ENCODE measurements at places on chromosomes 1 and 21. TPM values are rescaled to one million over a fixed set of nuclear protein-coding genes. Genes with fewer than 3 reads are reported as not detected.
A peak's percentile ranks its signal among the peaks of the same experiment; 100 is the strongest.

- no peak for DNase-seq
Measured at GRCh38 chr1:181185461-181185860, 97.0 kb downstream of the IER5 start.

DNA sequence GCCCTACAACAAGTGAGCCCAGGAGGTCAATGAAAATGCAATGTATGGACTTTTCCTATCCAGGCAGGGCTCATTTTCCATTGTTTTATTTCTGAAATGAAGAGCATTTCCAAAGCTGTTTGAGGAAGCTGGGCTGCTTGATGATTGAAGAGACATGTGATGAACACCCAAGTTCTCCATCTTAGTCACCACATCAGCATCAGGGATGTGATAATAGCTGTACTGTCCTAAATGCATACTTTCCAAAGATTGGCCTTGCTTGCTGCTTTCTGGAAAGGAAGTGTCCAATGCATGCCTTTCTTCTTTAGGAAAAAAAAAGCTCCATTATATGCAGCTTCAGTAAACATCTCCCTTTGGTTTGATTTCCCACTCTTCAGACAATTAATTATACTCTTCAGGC lies 425.9 kb upstream of the RUNX1 start:
- no peak for DNase-seq

DNA sequence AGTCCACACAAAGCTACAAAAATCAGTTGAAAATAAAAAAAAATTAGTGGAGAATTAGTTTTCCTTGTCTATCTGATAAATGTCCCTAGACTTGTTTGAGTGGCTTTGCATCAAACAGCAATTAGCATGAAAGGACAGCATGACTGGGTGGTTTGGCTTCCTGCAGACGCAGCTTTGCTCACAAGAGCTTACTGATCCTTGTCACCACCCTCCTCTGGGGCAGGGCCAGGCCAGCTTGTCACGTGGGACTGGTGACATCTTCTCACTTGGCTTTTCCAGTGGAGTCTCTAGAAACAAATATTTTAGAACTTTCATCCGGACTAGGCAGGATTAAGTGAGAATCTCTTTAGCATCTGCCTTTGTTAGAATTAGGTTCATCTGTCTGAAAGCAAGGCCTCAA lies 76.0 kb upstream of the OLIG2 start:
- no peak for DNase-seq

- no peak for DNase-seq
Measured at GRCh38 chr1:94081566-94082344, 39.2 kb downstream of the ABCA4 start.

- DNase-seq, result no peak
Measured at GRCh38 chr21:43806017-43806710, 16.8 kb downstream of the RRP1 start.

GRCh38 chr1:219085082-219085481 lies 88.6 kb upstream of the LYPLAL1 start:
- no peak for DNase-seq

DNA sequence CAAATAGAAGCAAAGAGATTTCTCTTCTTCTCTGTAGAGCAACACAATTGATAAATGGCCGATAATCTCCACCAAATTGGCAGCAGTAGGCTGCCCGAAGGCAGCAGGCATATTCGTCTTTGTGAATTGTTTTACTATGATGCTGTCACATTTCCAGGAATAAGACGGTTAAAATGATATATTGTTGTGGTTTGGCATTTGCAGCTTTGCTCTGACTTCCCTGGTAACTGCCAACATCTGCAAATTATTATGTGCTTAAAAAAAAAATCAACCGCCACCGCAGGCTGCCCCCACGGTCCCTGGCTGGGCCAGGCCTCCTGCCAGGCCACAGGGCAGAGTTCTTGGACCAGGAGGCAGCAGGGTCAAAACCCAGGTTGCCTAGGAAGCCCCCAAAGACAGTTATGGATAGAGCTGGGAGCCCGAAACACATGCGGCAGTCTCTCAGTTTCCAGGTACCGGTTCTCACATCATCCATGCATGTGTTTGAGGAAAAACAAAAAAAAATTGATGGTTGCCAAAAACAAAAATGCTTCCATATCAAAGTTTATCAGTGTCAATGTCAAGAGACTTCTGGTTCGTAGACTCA lies 179.3 kb downstream of the ETS2 start:
- no peak for DNase-seq

DNA sequence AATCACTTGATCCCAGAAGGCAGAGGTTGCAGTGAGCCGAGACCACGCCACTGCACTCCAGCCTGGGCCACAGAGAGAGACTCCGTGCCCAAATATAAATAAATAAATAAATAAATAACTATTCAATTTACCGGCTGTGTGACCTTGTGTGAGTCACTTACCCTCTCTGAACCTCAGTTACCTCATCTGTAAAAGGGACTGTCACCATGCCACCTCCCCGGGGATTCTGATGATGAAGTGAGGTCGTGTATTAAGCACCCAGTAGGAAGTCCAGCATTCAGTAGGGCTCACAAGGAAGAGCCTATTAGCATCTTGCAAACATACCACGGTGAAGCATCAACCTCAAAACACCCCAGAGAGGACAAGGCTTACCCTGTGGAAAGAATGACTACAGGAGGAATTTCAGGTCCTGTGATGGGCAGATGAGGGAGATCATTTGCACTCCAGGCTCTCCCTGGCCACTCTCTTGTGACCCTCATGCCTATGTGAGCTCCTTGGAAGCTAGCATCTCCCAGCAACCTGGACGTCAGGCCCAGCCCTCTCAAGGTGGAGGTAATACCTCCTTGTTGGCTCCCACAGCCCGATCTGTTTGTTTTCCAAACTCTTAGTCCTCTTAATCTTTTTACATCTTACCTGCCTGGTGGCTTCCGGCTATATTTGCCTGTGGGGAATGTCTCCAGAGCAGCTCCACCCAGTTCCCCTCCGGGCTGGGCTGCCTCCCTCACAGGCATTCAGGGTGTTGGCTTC lies 7.6 kb upstream of the C1QA start:
- DNase-seq, result no peak

DNA sequence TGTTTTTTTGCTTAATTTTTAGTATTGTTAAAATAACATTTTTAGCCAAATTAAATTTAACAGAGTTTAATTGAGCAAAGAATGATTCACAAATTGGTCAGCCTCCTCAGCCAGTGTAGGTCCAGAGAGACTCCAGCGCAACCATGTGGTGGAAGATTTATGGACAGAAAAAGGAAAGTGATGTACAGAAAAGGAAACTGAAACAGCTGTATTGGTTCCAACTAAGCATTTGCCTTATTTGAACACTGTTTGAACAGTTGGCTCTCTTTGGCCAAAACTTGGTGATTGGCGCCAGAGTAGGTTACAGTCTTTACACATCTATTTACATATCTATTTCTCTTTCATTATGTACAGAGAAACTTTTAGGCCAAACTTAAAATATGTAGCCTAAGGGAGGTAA lies 19.4 kb downstream of the RPS6KC1 start:
- peak; percentile 12 for DNase-seq

DNA sequence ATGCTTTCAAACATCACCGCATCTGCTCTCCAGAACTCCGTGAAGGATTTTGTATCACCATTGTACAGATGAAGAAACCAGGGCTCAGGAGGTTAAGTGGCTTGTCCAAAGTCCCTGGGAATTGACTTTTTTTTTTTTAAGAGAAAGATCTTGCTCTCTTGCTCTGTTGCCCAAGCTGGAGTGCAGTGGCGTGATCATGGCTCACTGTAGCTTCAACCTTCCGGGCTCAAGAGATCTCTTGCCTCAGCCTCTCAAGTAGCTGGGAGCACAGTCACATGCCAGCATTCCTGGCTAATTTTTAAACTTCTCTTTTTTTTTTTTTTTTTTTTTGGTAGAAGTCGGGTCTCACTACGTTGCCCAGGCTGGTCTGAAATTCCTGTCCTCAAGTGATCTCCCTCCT lies 6.9 kb upstream of the TAS1R2 start:
- DNase-seq, result no peak

DNA sequence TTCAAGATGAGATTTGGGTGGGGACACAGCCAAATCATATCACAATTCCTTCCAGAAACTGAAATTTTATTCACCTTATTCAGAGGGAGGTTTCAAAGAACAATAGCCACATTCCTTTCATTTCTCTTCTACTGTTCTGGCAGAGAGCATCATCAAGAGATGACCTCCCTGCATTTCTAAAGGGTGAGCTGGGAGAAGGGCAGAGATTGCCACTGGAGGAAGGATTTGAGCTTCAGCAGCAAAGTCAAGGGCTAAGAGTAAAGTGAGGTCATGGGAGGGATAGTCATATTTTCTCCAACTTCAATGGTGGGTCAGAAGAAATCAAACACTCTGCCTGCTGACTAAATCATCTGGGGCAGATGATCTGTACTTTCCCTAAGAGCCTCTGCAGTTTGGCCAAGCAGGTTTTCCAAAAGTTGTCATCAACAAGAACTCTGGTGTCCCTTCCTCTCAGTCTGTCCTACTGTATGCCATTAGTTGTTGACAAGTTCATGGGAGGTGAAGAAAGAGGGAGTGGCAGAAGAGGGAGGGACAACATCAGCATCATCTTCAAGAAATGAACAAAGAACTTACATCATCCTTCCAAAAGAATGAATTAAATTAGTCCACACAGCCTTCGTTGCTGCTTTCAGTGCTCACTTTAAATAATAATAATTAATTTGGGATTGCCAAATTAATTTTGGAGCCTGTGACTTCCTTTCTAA lies 298.3 kb downstream of the ASTN1 start:
- DNase-seq, result no peak

DNA sequence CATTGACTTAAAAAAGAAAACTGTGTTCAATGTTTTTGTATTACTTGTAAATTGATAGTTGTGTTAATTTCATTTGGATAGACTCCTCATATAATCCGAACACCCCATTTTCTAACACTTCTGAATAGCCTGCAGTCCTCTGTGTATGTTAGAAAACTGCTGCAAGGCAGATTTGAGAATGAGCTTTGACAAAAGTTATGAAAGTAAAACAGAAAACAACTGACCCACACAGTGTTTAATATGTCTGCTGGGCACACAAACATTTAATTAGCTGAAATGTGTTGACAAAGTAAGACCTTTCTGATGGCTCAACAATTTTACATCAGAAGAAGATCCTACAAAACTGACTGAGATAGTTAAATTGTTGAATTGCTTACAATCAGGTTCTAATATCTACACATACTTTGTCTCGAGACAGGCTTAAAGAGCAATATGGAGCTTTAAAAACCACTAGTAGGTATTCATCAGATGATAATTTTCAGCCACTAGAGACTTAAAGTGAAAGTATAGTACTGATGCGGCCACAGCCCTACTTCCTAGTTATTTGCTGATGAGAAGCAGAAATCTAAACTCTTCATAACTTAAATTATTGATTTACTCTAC lies 40.0 kb upstream of the PRMT6 start:
- DNase-seq, result no peak

Gene NHLH1
- total RNA-seq, result 0.11 TPM

Gene SDC3
- total RNA-seq, result 43.6 TPM

Gene SLFNL1
- 0.03 TPM for total RNA-seq

Gene CYP4A11
- total RNA-seq, result not detected

Gene JAM2
- not detected for total RNA-seq

Gene OR2L3
- total RNA-seq, result not detected
